Stimulated activated CD8-positive, alpha-beta memory T cell treated with anti-CD3 and anti-CD28 coated beads, Interleukin-15, amount 100 ng/mL, for 4 hours (primary cell): ENCODE measurements at places on chromosomes 2 and 18.

GRCh38 chr2:3110994-3111666 lies 266.5 kb downstream of the EIPR1 start:
- DNase-seq, result no peak

GRCh38 chr2:72846171-72847095 lies 20.6 kb upstream of the EXOC6B start:
- DNase-seq, result no peak

DNA sequence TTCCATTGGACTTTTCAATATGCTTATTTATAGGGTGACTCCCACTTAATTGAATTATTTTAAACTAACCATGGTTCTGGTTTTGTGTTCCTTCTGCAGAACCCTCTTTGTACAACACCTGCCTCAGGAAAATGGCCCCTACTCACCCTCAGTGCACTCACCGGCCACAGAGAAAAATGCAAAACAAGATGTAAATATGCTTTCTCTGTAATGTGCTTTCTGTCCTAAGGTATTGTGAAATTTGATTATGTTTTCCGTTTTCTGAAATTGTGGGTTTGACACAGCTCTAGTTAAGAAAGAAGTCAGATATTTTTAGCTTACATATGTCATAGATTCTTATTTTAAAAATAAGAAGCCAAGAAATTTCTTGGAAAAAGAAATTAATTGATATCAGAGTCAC lies 357.7 kb upstream of the SMIM21 start:
- DNase-seq, result no peak

DNA sequence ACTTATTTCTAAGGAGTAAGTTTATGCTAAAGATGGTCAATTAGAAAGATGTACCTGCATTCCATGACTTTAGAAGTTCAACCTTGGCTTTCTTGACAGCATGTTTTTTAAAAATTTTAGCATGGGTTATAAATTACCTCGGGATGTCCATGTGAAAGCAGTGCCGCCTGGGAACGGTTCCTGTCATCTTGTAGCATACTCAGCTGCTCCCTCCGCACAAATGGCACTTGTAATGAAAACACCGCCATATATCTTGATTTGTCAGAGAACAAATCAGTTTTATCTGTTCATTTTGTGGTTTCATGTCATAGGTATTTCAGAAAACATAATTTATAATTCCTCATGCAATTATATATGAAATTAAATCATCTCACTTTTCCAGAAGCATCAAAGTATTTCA lies 38.3 kb downstream of the SATB2 start:
- no peak for DNase-seq

DNA sequence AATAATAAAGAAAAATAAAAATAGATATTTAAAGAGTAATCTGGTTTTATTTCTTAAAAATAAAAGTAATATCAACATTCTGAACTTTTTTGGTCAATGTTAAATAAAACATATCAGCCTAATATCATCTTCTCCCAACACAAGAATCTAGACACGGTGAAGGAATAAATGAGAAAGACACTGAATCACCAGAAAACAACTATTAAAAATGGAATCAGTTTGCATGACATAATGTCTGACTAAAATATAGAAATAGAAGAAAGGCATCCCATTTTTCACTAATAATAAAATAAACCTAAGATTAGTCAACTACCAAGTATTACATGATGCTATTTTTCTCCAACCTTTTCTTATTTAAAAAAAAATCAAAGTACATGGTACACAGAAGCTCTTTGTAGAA lies 30.8 kb upstream of the TNFAIP6 start:
- DNase-seq, result no peak

DNA sequence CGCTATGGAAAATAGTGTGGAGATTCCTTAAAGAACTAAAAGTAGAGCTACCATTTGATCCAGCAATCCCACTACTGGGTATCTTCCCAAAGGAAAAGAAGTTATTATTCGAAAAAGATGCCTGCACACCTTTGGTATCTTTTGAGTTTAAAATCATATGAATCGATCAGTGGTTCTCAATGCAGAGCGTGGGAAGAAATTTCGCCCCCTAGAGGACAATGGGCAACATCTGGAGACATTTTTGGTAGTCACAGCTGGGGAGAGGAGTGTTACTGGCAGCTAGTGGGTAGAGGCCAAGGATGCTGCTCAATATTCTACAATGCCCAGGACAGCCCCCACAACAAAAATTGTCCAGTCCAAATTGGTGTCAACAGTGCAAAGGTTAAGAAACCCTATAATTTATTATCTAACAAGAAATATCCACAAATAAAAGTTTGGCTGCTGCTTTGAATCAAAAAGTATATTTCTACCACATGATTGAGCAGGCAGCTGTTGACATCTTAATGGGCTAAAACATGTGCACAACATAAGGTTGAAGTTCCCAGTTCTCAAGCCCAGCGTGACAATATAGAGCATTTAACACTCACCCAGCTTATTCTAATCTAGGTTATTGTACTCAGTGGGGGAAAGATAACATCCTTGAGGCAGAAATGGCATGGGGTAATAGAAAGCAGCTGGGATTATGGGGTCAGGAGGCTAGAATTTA lies 425.7 kb downstream of the LRATD1 start:
- DNase-seq, result no peak

GRCh38 chr2:45909677-45910191 lies 258.3 kb downstream of the PRKCE start:
- no peak for DNase-seq

DNA sequence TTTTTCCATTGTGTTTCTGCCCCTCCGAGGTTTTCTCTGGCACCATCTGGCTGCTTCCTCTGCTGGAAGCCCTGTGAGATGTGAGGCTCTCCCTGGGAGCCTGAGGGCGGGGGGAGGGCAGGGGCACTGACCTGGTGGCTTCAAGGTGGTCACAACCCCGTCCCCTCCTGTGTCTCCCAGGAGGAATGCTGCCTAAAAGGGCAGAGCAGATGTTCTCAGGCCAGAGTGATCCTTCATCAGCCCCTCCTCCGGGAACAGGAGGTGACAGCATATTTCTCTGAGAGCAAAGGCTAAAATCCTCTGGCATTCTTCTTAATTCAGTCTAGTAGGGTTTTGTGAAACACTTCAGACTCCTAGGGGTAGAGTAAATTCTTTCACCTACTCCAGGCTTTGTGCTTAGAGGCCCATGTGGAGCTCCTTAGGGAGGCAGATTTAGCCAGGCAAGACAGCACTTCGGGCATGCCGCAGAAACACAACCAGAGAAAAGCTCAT lies 18.3 kb upstream of the GREB1 start:
- no peak for DNase-seq

DNA sequence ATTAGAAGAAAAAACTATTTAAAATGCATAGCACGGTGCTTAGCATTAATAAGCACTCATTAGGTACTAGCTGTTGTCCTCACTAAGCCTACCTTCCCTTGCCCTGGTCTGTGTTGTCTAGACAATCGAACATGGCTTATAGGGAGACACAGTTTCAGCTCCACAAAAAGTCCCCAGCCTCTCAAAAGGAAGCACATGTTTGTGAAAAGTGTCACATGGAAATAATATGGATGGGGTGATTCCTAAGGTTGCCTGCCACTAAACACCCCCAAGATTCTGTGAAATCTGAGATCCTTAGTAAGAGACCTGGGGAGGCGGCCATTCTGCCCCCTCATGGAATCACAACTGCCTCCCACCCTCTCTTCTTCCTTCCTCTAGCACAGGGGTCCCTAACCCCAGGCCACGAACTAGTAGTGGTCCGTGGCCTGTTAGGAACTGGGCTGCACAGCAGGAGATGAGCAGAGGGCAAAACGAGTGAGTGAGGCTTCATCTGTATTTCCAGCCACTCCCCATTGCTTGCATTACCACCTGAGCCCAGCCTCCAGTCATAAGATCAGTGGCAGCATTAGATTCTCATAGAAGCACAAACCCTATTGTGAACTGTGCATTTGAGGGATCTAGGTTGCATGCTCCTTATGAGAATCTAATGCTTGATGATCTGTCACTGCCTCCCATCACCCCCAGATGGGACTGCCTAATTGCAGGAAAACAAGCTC lies 59.6 kb upstream of the NDUFV2 start:
- no peak for DNase-seq

DNA sequence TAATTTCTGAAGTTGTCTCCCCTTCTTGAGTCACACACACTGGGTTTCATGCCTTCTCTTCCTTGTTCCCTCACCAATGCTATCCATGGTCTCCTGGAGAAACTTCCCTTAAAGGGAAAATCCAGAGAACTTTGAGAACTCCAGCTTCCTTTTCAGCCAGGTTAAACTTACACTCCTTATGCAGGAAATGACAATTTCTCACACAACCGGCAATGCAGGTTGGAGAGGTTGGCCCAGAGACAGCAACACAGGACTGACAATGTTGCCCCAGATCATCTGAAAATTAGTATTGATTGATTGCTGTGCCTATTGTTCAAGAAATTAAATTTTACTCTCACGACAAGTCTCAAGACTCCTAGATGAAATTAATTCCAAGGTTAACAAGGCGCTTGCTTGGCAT lies 292.2 kb downstream of the NYAP2 start:
- no peak for DNase-seq

GRCh38 chr18:29003194-29003593 lies 826.3 kb upstream of the CDH2 start:
- no peak for DNase-seq

GRCh38 chr18:59345556-59345955 lies 13.5 kb downstream of the LMAN1 start:
- no peak for DNase-seq

DNA sequence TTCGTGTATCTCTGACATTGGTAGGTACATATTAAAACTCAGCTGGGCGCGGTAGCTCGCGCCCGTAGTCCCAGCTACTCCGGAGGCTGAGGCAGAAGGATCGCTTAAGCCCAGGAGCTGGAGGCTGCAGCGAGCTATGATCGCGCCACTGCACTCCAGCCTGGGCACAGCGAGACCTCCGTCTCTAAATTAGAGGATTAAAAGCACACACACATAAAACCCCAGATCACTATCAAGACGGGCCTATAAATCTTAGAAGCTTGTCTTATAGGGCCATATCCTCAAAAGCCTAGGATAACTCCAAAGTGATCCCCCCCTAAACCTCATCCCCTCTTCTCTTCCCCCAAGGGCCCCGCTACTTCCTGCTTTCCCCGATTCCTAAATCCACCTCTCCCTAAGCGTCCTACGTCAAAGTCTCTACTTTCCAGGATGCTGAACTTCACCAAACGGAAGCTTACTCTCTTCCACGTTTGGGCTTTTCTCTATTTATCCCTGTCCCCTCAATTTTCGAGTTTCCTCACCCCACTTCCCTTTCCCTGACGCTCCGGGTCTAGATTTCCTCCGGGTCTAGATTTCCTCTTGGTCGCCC lies 707 bp downstream of the KRCC1 start:
- DNase-seq, result no peak

GRCh38 chr18:58547864-58548263 lies 81.0 kb downstream of the ALPK2 start:
- no peak for DNase-seq

DNA sequence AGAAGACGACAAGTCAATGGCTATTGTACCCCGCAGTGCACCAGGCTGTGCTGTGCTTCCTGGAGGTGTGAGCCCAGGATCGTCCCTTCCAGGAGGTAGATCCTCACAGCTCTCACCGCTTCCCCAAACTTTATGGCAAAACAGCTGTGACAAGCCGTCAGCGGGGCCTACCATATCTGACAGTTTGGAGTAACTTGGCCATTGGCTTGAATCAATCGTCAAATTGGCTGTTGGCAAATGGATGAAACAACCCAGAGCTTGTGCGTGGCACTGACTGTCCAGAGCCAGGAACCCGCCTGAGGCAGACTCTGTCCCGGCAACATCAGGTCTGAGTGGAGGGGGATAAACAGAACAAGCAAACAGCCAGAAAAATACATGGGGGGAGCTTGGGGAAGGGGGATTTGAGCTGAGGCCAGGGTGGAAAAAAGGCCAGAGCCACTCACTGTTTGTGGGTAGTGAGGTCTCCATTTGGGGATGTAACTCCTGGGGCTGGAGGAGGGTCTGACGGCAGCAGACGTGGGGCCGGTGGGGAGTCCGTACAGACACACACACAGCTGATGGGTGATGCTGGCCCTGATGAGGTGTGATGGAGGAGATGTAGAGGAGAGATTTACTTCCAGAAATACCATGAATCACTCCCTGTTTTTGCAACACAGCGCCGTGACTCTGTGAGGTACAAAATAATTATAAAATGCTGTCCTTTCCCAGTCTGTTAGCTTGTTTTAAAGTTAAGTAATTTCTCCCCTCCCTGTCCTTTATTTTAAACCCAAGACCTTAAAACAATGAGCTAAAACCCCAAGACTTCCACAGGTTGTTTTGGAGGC lies 174.8 kb downstream of the TWIST2 start:
- no peak for DNase-seq

DNA sequence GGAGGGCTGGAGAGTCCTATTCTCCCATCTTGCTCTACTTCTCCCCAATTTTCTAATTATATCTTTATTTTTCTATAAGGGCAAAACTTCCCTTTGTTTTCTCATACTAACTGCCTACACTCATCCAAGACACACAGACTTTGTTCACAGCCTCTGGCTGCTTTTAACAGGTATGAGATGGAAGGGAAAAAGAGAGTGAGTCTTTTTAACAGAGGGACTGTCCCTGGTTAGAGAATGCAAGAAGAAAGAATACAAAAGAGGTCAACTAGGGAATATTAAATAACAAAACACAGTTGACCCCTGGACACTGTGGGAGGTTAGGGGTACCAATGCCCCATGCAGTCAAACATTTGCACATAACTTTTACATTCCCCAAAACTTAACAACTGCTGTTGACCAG lies 41.8 kb downstream of the SP100 start:
- DNase-seq, result no peak

- DNase-seq, result no peak
Measured at GRCh38 chr2:119697290-119698020, 18.5 kb downstream of the TMEM177 start.

DNA sequence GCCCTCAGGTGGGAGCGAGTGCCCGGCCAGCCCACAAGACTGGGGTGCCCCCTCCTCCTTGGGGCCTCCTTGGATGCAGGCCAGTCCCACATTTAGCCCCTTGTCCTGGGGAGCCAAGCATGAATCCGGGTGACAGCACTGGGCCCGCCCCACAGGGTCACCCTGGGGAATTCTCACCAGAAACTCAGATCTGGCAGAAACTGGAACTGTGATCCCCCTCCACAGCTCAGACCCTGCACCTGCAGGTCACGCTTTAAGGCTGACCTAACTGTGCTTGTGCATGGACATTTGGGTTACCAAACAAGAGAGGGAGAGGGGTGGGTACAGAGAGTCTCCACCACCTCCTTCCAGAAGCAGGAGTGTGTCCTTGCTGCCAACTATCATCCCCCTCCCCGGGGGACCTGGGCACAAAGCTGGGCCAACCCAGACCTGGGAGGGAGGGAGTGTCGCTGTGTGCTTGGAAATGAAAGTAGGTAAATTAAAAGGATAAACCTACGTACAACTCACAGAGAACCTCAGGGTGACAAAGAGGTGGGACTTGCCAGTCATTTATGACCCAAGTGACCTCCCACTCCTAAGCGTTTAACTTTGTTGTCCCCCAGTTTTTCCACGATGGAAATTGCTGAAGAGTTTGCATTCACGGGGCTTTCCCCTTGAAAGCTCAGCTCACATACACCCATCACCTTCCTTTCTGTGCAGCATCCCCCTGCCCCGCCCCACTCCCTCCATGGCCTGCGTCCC lies 9.1 kb downstream of the ITM2C start:
- no peak for DNase-seq

DNA sequence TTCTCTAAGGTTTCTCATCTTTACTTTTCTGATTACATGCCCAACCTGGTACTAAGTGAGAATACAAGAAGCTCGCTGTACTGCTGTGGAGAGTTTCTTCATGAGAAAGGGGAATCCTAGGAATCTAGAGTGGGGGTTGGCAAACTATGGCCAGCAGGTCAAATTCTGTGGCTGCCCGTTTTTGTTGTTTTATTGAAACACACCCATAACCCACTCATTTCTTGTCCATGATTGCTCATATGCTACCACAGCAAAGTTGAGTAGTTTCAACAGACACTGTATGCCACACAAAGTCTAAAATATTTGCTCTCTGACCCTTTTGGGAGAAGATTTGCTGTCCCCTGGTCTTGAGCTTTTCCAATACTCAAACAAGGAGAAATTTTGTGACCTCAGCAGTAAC lies 58.8 kb downstream of the C2orf74 start:
- no peak for DNase-seq
